ENCODE measurements at places on chromosomes 12 and 14.

GRCh38 chr12:121442028-121442948 lies 42.4 kb downstream of the RNF34 start:
- no peak for DNase-seq

- DNase-seq, result no peak
Measured at GRCh38 chr12:53096089-53096741, 1.3 kb upstream of the IGFBP6 start.

DNA sequence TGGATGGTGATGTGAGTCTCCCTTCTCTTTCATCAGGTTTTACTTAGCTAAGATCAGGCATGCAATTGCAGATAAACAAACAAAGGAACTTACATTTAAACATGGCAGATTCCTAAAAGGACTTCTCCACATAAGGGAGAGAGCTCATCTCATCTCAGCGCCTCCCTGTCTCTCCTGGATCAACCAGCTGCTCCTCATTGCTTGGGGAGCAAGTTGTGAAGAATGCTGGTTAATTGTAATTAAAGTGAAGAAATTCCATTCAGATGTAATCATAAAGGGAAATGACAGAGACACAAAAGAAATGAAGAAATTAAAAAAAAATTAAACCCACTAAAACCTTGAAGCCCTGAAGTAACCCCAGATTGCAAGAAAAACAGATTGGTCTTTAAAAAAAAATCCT lies 104.4 kb upstream of the DIO2 start:
- DNase-seq, result no peak

DNA sequence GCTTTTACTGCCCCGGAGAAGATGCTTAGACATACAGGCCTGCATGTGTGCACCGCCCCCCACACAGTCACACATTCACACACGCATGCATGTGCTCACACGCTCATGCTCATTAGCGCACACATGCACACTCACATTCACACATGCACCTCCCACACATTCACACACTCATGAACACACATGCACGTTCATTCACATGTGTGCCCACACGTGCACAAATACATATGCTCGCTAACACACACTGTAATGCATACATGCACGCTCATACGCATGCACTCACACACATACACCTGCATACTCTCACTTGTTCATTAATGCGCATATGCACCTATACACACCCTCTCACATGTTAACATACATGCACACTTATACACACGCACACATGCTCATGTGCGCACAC lies 21.9 kb downstream of the TMEM132C start:
- DNase-seq, result no peak

- DNase-seq, result no peak
Measured at GRCh38 chr14:96405677-96406076, 13.7 kb downstream of the AK7 start.

Data from NCI-H1092 treated with DMSO at 0.1 percent for 48 hours (cell line).